Left hindlimb (tissue), 1 donor: ENCODE measurements at places on chromosomes 1 and 21.

- DNase-seq, result no peak
Measured at GRCh38 chr1:154726896-154727753, 119.1 kb upstream of the ADAR start.

DNA sequence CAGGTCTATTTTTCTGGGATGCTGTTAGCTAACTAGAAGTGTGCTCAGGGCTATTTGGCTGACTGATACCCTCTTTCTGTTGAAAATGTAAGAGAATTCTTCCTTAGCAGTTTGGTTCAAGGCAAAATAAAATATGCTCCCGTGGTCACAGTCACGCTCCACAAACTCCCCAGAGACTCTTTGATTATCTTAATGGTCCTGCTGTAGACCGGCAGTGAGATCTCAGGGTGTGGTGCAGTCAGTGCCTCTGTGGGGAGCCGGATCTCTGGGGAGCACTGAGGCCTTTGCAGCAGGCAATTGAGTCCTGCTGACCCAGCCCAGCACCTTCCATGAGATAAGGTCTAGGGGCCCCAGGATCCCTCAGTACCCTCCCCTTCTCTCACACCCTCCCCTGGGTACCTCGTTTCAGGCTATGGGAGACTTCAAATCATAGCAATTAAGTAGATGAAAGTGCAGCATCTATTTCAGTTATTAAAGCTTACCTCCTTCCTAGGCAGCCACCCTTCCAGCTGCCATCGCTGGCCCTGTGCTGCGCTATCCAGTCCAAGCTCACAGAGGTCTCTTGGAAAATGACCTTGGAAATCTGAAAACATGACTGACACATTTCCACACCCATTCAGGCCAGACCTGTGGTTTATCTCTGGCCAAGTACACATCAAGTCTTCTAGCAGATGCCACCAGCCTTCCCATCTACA is 98.1 kb downstream of the SEC16B start:
- no peak for DNase-seq

GRCh38 chr1:37400466-37401225 is 73.7 kb upstream of the ZC3H12A start:
- peak; percentile 52 for DNase-seq

- DNase-seq, result no peak
Measured at GRCh38 chr1:145784409-145784808, 39.5 kb downstream of the RNF115 start.

DNA sequence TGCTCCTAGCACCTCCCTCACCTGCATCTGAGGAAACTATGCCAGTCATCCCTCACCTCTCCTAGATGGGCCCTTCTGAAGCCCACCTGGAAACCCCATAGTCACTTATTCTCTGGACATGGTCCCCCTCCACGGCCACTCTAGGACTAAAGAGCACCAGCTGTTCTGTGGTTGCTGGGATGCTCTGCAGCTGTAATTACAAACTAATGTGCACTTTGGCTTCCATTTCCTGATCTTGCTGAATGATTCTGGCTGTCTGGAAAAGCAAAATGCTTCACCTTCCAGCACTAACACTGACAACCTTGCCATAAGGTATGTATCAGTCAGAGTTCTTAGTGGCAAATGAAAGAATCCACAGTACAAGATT is 48.7 kb upstream of the PSEN2 start:
- no peak for DNase-seq

- DNase-seq, result no peak
Measured at GRCh38 chr1:217274927-217275654, 355.8 kb downstream of the GPATCH2 start.

DNA sequence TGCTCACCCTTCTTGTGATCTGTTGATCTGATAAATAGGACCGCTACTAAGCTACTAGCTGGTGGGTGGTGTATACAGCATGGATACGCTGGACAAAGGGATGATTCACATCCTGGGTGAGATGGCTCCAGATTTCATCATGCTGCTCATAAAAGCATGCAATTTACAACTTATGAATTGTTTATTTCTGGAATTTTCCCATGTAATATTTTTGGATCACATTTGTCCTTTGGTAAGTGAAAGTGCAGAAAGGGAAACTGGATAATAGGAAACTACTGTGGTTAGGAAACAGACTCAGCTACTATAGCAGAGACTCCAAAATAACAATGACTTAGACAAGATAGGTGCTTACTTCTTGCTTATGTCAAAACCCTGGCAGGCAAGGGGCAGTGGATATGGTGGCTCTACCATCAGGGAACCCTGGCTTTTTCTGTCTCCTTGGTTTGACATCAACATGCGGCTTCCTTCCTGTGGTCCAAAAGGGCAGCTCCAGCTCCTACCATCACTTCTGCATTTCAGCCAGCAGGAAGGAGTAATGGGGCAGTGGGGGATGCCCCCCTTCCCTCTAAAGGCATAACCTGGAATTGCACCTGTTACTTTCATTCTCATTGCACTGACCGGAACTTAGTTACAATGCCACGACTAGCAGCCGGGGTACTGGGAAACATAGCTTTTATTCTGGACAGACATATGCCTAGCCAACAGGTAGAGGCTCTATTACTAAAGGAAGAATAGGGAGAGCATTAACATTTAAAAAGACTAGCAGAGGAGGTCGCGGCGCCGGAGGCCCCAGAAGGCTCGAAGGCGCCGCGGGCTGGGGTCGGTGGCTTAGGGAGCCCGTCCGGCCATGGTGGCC is 13.8 kb upstream of the AK2 start:
- no peak for DNase-seq
